Neuronal stem cell (in vitro differentiated cells): ENCODE measurements at places on chromosomes 3 and 15.

DNA sequence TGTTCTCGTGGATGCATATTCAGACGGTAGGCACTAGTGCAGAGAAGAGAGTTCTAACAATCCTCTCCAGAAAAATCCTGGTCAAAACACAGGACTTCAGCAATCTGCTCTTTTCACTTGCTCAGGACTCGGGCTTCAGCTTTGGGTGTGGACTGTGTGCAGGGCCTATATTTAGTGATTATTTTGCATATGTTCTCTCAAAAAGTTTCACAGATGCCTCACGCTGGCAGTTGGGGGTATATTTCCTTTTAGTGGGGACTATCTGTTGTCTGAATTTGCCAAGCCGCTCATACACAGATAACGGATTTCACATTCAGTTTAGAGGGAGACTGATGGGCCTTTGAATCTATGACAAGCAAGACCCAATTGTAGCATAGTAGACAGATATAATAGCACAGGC lies 54.4 kb upstream of the LRRN1 start:
- no peak for DNase-seq

GRCh38 chr15:74725845-74726773 lies 781 bp upstream of the CYP1A1 start:
- DNase-seq = peak; percentile 57

GRCh38 chr15:38197553-38197952 lies 55.1 kb upstream of the SPRED1 start:
- DNase-seq = no peak

- no peak for DNase-seq
Measured at GRCh38 chr3:24242012-24242698, 252.5 kb downstream of the THRB start.

- no peak for DNase-seq
Measured at GRCh38 chr15:90716317-90716975, 700 bp upstream of the BLM start.

GRCh38 chr3:14876921-14877333 lies 58.2 kb downstream of the FGD5 start:
- no peak for DNase-seq

GRCh38 chr3:151307583-151308488 lies 8.8 kb downstream of the GPR87 start:
- DNase-seq = no peak

DNA sequence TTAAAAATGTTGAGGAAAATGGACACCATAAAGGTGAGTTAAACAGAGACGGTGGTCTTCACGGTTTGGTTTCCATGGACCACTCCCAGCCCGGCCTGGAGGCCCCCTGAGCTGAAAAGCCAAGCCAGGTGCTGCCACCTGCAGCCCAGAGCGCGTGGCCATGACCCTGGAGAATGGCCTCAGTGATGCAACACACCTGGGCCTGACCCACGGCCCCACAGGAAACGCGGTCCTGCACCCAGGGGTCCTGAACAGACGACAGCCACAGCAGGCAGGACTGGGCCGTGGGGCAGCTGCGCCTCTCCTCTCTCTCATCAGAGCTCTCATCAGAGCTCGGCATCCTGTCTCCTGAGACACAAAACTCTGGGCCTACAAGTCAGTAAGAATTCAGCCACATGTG lies 64.1 kb downstream of the NIPA2 start:
- no peak for DNase-seq

DNA sequence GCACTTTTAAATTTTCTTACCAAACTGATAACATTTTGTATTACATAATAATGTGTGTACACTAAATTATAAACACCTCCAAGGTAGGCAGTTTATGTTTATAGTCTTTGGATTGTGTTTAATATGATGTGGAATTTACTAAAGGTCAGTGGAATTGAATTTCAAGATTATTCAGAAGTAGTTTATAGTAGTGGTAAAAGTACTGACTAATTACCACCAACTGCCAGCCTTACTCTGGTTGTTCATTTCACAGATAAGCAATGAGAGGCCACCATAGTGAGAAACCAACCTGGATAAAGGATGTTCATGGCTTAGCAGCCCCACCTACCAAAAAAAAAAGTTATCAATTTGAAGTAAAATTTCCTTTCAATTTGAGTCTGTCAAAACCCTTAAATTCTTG lies 54.0 kb upstream of the EIF5A2 start:
- no peak for DNase-seq

DNA sequence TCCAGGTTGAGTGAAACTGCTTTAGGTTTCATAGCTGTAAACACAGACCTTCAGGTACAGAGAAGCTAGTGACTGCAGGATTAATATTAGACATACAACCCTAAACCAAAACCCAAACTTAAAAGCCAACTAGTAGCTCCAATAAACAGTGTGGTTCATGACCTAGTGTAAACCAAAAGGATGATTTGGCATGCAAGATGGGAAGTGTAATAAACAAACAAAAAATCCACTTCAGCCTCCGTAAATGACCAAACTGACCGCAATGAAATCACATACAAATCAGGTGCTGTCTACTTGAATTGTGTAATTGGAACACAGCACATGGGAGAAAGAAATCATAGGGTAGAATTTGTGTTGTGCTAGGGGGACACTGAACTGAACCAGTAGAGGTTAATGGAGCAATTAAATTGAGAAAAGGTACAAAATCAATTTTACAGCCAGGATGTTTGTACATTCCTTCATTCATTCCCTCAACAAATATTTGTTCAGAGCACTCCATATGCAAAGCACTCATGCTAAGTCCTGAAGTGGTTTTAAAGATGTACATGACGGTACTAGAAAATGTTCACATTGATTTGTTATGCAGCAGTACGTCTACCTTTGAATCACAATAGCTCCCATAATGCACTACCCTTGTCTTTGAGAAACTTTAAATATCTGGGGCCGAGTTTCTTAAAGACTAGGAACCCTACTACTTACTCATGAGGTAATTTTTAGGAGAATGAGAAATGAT lies 21.4 kb upstream of the CHST2 start:
- DNase-seq = no peak

DNA sequence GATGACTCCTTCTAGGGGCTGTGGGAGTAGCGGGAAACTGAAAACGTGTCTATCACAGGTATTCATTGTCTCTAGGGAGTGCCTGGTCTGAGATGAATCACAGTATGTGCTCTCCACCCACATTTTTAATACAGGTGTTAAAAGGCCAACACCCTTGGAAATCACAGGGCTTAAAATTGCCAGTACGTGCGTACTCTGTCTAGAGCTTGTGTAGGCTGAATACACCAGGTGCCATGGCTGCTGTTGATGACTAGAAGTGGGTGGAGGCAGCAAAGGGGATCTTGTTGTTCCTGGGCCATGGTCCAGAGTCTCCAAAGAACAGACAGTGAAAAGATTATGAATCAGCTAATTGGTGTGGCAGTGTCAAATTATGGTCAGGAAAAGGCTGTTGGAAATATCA lies 35.1 kb upstream of the P3H2 start:
- no peak for DNase-seq

DNA sequence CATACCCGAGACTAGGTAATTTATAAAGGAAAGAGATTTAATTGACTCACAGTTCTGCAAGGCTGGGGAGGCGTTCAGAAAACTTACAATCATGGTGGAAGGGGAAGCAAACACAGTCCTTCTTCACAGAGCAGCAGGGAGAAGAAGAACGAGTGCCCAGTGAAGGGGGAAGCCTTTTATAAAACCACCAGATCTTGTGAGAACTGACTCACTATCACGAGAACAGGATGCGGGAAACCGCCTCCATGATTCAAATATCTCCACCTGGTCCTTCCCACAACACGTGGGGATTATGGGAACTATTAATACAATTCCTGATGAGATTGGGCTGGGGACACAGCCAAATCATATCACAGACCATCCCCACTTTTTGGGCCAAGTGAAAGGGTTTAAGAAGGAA lies 58.8 kb upstream of the CTXND1 start:
- no peak for DNase-seq

DNA sequence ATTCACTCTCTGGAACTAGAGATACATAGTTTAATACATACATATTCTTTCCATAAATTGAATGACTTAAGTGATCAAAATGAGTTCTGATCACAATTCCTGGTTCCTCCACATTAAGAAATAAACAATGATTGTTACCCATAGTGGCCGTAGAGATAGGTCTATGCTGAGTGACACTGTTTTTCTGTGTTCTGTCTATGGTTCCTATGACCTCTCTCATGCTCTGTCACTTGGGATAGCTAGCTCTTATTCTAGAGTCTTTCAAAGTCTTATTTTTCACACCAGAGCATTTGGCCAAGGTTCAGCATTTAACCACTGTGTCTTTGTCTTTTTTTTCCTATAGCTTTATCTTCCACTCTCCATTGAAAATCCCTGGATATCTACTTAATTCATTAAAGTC lies 132.4 kb downstream of the GOLGA6L6 start:
- DNase-seq = no peak

- no peak for DNase-seq
Measured at GRCh38 chr3:138781012-138781470, 53.7 kb downstream of the PIK3CB start.

- no peak for DNase-seq
Measured at GRCh38 chr3:186394566-186395217, 32.7 kb upstream of the DGKG start.

DNA sequence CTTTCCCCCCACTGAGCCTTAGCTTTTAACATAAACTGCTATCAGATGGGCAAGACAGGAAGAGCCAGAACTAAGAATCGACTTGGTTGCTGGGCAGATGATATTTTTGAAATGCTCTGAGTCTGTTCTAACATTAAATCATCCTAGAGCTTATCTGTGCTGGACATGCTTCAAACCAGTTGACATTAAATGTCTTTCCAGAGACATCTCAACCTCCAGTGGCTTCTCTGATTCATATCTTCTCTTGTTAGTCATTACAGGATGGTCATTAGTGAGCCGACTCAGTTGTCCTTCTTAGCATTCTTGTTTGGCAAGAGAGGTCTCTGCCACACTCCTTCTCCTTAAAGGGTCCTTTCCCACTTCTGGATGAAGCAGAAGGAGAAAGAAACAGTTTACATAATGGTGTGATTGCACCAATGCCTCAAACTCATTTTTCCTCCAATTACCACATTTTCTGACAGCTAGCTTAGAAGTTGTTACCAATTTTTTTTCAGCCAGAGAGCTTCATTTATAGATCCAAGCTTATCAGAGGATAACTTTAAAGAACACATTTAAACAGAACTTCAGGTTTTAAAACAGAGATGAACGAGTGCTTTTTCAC lies 21.7 kb upstream of the SYN2 start:
- no peak for DNase-seq

GRCh38 chr3:158731938-158732855 lies at the start of gene RARRES1:
Gene RARRES1 (minus strand): TSS chr3:158732457. CDS start chr3:158732415, 42 bp downstream.
- peak; percentile 42 for DNase-seq

GRCh38 chr3:124810970-124811369 lies 76.2 kb downstream of the ITGB5 start:
- DNase-seq = no peak

DNA sequence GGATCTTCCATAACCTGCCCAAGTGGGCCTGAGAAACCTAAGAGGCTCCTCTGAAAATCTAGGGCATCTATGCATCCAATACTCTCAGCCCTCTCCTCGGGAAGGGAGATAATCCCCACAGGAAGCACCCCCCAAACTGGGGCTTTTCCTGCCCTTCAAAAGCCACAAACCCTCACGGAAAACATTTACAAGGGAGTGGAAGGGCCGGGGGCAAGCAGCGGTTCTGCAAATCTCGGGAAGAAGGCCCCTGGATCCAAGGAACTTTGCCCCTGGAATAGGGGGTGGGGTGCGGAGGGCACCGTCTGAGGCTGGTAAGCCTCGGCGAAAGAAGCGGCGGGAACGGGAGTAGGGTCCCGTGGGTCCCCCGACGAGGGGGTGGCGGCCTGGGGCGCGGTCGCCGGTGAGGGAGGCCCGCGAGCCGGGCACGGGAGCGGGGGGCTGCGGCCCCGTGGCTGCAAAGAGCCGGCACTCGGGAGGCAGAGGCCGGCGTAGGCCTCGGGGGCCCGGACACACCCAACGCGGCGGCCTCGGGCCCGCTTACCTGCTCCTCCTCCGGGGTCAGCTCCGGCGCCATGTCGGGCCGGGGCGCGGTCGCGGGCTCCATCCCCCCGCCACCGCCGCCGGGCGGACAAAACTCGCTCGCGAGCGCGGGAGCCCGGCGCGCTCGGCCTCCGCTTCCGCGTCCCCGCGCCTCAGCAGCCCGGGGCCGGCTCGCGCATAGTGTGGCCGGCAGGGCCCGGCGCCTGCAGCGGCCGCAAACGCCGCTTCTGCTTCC lies 755 bp downstream of the PTPN9 start:
- DNase-seq = peak; percentile 27

GRCh38 chr15:25184356-25185155 lies 229.8 kb downstream of the SNRPN start:
- DNase-seq = no peak

DNA sequence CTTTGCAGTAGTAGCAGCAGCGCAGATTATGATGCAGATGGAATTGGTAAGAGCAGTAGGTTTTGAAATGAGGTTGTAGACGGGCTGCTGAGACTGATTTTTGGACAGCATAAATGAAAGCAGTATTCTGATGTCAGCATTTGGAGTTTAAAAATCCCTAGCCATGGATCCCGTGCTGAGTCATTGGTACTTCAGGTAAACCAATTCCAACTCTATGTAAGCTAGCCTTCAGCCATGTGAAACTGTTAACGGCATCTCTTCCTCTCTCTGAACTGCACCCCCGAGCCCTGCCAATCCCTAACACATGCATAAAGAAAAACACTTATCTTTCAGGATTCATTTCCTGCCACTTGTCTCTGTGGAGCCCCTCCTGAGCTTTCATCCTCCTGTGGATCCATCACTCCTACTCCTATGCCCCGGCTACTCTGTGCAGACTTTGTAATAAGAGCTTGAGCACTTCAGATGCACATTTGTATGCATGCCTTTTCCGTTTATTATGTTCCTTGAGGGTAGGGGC lies 119.0 kb downstream of the AKAP13 start:
- no peak for DNase-seq

DNA sequence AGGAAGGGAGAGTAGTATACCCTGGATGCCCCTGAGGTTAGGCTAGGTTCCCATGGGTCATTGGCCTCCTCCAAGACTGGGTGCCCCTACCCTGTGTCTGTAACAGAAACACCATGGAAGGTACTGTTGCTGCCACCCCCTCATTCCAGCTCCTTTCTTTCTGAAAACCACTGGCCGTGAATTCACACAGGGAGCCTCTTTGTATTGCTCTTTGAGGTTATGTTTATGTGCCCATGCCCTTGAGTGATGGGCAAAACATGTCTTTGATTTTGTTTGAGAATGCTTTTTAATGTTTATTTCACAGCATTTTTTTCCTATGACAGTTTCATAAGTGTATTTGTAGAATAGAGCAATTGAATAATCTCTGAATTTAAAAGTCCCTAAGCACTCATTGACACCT lies 79.7 kb downstream of the RARB start:
- no peak for DNase-seq

- DNase-seq = no peak
Measured at GRCh38 chr3:133191818-133192217, 153.6 kb downstream of the TMEM108 start.

DNA sequence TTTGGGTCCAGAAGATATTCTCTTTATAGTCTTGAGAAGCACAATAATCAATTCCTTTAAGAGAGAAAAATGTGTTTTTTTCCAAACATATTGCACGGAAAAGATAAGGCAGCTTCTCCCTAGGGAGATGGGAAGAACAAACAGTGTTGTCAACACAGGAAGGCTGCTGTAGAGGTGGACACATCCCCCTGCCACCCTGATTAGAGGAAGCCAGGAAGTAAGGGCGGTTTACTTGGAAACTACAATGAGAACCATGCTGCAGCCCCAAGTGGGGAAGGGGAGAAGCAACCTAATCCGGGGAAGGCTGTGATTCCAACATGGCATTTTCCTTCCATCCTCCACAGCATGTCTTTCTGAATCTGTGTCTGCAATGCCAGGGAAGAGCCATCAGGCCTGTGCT lies 256.9 kb upstream of the TGFBR2 start:
- DNase-seq = no peak

- no peak for DNase-seq
Measured at GRCh38 chr3:107598926-107599771, 76.4 kb downstream of the BBX start.

- no peak for DNase-seq
Measured at GRCh38 chr3:71979175-71979574, 194.2 kb upstream of the PROK2 start.
